Activated CD4-positive, alpha-beta T cell treated with anti-CD3 and anti-CD28 coated beads, Interleukin-2, amount 50 U/mL, for 16 hours (primary cell): ENCODE measurements at places on chromosomes 3 and 15.

DNA sequence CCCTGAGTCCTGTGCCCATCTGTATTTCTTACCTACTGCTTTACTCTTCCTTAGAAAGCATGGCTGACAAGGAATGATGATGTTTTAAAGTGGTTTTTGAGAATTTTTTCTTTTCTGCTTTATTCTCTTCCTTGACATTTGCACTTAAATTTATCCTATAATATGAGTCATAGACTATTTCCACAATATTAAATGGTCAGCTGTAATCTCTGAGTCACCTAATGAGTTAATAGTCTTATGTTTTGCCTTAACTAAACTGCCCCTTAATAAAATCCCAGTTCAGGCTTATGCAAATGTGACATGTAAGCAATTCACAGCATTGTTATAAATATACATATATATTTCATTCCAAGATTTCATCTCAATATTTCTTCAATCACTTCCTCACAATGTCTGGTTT, 23.8 kb downstream of the MEIS2 start:
- no peak for DNase-seq

DNA sequence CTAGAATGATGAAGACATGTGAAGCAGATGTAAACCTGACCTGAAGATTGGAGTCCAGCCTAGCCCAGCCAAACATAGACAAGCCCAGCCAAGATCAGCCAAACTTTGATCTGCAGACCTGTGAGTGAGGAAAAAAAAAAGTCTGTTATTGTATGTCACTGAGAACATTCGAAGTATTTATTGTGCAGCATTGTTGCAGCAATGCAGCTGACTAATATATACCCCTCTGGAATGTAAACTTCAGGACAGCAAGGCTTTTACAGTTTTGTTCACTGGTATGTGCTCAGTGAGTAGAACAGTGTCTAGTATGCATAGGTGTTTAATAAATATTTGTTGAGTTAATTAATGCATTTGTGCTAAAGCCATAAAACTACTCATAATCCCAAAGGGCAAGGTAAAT, 23.4 kb downstream of the TMEM202 start:
- DNase-seq = no peak

- no peak for DNase-seq
Measured at GRCh38 chr3:43347774-43348173, 61.4 kb downstream of the SNRK start.

DNA sequence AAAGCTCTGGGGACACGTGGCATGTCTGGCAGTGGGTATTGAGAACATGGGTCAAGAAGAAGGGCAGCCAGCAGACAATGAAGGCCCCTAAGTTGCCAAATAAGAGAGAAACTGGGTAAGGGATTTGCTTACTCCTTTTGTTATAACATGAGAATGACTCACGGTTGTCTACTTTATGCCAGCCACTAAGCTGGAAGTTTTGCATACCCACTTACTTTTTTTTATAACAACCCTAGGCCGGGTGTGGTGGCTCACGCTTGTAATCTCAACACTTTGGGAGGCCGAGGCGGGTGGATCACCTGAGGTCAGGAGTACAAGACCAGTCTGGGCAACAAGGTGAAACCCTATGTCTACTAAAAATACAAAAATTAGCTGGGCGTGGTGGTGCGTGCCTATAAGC, 50.0 kb downstream of the DRD3 start:
- no peak for DNase-seq

- DNase-seq = no peak
Measured at GRCh38 chr15:79314811-79315210, 3.9 kb downstream of the TMED3 start.

DNA sequence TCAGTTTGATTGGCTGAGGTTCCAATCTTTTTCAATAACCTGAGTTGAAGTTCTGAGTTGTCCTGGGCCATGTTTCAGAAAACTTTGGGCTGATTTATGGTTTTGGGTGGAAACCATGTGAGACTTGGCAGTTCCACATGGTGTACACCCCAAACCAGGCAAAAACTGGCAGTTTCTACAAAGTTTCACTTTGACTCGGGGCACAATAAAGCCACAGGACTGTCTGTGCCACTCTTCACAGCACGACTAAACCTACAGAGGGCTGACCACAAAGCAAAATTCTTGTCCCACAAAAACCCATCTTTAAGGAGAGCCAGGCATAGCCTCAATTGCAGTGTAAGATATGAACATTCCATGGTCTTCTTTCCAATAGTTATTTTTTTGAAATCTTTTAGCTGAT, 155.0 kb downstream of the DUT start:
- DNase-seq = peak; percentile 23

- DNase-seq = no peak
Measured at GRCh38 chr3:14324224-14324944, 78.0 kb upstream of the SLC6A6 start.

GRCh38 chr15:62606376-62607113, 436.0 kb upstream of the TPM1 start:
- no peak for DNase-seq

- DNase-seq = no peak
Measured at GRCh38 chr3:38137615-38138348, 679 bp upstream of the MYD88 start.

GRCh38 chr3:111811811-111812210, 47.3 kb upstream of the PHLDB2 start:
- no peak for DNase-seq

- DNase-seq = no peak
Measured at GRCh38 chr3:98209244-98209643, 42.7 kb downstream of the OR5H15 start.

- no peak for DNase-seq
Measured at GRCh38 chr3:69806735-69807438, 67.6 kb downstream of the MITF start.

- no peak for DNase-seq
Measured at GRCh38 chr15:81255958-81256320, 59.3 kb downstream of the IL16 start.

DNA sequence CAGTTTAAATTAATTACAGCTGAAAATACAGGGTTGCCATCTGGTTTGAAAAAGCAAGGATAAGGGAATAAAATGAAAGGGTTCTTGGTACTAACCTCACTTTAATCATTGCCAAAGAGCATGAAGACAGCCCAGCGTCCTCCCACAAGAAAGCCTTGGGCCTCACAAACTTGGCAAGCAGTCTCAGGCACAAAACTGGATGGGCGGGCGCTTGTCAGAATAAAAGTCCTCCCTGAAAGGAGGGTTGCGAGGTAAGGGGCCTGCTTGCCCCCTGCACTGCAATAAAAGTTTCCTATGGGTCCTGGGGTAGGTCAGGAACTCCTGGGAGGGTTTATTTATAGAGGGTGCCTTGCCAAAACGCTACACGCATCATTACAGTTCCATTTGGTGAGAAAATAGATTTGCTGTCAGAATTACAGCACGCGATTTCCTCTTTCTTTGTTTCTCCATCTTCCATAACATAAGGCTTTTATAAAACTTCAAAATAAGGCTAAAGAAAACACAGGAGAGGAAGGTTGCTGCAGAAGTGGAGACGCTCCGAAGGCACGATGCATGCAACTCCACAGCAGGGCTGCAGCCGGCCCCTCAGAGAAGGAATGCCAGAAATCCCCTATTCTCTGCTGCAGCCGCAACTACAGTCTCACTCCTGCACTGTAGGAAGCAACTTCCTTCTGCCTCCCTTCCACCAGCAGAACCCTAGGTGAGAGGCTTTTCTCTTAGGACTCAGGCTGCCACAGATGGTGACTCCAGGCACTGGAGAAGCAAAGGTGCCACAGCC, 61.3 kb downstream of the VGLL4 start:
- no peak for DNase-seq

DNA sequence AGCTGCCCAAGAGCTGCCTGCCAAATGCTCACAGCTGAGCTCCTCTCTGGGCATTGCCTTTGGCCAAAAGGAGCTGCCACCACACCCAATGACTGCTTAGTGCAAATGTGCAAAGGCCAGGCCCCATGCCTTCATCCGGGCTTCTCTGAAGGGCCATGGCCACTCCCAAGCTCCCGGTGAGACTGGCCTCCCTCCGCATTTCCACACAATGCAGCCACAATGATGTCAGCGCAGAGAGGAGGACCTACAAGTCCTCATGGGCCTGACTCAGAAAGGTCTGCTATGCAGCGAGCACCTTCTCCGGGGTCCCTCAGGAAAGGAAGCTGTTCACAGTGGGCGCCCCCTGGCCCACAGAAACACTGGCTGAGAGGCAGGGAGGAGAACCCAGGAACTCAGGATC, 12.7 kb downstream of the OXTR start:
- no peak for DNase-seq

DNA sequence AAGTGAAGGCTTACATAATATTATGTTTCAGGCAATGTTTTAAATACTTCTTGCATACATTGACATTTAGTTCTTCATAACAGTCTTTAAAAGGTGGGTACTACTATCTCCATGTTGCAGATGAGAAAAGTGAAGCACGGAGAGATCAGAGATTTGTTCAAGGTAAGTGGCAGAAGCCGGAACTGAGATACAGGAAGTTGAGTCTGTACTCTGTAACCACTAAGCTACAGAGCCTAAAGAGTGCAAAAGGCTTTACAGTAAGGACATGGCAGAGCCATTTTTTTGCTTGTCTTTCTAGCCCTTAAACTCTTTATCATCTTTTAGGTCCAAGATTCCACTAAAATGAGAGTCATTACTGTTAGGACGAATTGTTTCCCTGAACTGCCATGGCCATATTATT, 186.5 kb upstream of the PEX5L start:
- no peak for DNase-seq

GRCh38 chr3:108804437-108804836, 18.1 kb upstream of the TRAT1 start:
- no peak for DNase-seq

GRCh38 chr3:195769551-195769950, 42.2 kb downstream of the MUC4 start:
- no peak for DNase-seq

DNA sequence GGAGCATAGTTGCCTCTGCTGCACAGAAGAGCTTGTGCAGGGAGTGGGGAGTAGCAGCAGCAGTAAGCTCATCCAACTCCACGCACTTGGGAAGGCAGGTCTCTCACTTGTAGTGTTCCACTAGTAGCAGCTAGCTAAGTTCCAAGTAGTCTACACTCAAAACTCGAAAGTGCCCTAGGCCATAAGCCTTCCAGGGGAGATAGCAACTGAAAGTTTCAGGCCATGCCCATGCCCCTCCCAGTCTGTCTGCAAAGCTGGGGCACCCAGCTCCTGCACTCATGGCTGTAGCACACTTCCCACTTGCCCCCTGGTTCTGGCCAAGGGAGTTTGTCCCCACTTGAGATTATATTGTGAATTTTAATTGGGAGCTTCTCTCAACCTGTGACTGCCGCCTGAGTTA, 57.5 kb downstream of the MFSD1 start:
- no peak for DNase-seq

DNA sequence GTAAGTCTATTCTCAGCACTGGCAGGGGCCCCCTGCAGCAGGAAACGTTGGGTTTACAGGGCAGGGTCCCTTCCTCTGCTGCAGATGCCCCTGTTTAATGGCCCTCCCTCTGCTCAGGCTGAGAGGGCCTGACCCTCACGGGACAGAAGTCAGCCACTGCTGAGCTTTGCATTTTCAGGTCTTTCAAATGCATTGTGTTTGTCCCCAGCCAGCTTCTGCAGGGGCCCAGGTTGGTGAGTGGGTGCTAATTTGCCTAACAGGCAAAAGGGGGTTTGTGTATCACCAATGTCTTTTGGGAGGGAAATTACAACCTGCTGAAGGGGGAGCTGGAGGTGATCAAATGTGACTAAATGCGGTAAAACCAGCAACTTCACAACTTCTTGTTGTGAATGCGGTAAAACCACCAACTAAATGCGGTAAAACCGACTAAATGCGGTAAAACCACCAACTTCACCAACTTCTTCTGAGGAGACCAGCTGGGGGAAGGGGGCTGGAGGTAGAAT, 44.8 kb upstream of the UBE2E1 start:
- DNase-seq = peak; percentile 67

- DNase-seq = no peak
Measured at GRCh38 chr3:188006726-188007393, 147.1 kb upstream of the LPP start.

GRCh38 chr15:52493968-52494367, 34.7 kb downstream of the MYO5A start:
- DNase-seq = no peak

DNA sequence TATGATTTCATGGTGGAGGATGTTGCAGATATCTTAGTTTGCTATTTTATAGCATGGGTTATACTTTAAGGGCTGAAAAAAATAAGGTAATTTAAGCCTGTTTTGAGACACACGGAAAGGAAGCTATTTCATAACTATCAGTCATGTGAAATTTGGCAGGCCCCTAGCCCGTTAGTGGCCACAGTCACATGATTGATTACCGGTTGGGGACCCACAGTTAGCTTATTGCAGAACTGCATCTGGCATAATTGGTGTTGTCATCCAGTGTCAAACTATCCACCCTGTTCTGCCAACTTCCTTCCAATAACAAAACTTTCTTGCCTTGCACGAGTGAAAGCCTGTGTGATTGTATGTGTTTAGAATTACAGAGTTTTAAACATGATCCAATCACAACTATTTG, 35.2 kb downstream of the FNDC3B start:
- no peak for DNase-seq

DNA sequence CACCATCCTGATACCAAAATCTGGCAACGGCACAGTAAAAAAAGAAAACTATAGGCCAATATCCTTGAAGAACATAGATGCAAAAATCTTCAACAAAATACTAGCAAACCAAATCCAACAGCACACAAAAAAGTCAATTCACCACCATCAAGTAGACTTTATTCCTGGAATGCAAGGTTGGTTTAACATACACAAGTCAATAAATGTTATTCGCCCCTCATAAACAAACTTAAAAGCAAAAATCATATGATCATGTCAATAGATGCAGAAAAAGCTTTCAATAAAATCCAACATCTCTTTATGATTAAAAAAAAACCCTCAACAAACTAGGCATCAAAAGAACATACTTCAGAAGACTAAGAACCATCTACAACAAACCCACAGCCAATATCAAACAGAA, 252.9 kb downstream of the UACA start:
- no peak for DNase-seq

- peak; percentile 18 for DNase-seq
Measured at GRCh38 chr15:80367094-80367493, 37.1 kb upstream of the ARNT2 start.

GRCh38 chr3:182722907-182723306, 70.4 kb upstream of the ATP11B start:
- DNase-seq = no peak

- DNase-seq = no peak
Measured at GRCh38 chr15:39543651-39544050, 37.2 kb upstream of the THBS1 start.

- no peak for DNase-seq
Measured at GRCh38 chr15:73375755-73376305, 7.1 kb upstream of the HCN4 start.

- no peak for DNase-seq
Measured at GRCh38 chr3:62950210-62950609, 75.0 kb upstream of the CADPS start.

DNA sequence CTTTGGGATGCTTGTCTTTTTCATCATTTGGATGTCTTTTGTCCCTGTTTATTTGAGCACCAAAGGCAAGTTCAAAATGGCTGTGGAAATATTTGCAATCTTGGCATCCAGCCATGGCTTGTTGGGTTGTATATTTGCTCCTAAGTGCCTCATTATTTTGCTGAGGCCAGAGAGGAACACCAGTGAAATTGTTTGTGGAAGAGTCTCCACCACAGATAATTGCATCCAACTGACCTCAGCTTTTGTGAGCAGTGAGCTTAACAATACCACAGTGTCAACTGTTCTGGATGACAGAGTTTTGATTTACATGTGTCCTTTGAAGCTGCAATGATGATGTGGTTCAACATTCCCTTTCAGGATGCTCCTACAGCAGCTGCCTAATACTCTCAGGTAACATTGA, 83.0 kb upstream of the KCNAB1 start:
- DNase-seq = no peak

GRCh38 chr15:90691369-90691768, 25.8 kb upstream of the BLM start:
- no peak for DNase-seq

- no peak for DNase-seq
Measured at GRCh38 chr3:31262201-31262600, 270.5 kb upstream of the STT3B start.
